ENCODE measurements at places on chromosomes 12 and 14.

DNA sequence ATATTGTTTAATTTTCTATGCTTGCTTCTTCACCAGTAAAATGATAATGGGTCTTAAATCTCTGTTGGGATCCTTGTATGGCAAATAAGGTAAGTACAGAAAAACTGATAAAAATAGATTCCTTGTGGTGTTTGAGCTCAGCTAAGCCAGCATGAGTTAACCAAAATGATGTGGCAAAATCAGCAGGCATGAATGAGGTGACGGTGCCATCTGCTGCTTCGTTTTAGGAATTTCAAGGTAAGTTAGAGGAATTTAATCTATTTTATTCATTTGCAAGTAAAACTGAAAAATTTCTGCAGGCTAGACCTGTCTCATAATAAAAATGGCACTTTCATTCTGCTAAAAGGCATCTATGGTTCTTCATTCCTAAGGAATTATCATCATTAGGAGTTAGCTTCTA is 10.0 kb upstream of the CLEC7A start:
- DNase-seq = peak; percentile 20

GRCh38 chr12:1777798-1778197 is 42.6 kb upstream of the LRTM2 start:
- DNase-seq = no peak

GRCh38 chr12:46246021-46246700 is 22.7 kb downstream of the SLC38A1 start:
- no peak for DNase-seq

- peak; percentile 100 for DNase-seq
Observed at GRCh38 chr12:31325877-31326631, at the start of gene SINHCAF. Gene SINHCAF (minus strand): TSS chr12:31326150. CDS start chr12:31298204, 27,946 bp downstream.

GRCh38 chr14:57008534-57008933 is 198.3 kb upstream of the OTX2 start:
- no peak for DNase-seq

DNA sequence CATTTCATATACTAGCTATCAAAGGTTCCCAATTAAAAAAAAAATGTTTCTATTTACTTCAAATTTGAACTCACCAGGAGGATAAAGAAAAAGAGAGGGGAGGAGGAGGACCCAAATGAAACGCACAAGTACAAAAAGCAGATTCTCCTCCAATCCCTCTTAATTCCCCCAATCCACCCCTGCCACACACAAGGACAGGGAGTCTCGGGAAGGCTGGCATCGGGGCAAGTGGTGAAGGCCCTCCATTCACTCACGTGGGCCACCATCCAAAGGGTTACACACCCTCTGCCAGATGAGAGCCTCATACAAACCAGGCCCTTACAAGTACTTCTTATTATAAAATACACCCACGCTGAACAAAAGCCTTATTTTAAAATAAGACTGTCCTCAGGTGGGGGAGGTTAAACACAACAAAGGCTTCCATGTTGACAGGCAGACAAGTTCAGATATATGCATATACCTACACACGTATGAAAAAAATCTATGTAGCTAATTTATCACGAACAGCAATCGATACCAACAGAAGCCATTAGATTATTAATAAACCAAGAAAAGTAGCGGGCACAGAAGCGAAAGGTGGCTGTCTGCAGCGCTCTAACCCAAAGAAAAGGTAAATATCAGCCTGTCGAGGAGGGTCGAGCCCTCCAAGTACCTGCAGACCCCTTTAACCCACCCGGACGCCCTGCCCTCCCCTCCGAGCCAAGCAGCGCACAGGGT is 1.5 kb downstream of the ATP2B1 start:
- no peak for DNase-seq

DNA sequence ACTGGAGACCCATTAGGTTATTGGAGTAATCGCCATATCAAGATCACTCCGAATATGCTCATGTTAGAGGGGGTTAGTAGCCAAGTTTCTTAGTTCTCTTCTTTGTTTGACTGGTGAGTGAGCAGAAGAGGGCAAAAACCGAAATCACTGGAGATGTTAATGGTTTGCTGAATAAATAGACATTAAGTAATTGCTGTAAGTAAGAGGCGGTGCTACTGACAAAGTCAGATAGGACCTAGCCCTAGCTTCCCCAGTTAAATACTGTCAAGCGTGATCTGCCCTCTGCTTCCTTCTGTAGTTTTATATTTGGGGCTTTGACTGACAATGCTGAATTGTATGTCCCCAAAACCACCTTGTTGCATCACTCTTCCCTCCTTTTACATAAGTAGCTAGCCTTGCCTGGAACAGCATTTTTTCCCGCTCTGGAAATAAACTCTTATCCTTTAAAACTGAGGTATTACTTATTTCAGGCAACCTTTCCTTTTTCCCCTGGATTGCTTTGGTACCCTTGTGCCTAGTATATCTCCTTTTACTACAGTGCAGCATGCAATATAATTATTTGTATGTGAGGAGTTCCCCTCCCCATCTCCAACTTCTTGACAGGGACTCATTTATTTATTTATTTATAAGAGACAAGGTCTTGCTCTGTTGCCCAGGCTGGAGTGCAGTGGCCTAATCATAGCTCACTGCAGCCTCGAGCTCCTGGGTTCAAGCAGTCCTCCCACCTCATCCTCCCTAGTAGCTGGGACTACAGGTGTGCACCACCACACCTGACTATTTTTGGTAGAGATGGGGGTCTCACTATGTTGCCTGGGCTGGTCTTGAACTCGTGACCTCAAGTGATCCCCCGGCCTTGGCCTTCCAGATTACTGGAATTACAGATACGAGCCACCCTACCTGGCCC is 1.4 kb downstream of the SNRPF start:
- no peak for DNase-seq

- DNase-seq = no peak
Observed at GRCh38 chr12:14471497-14471896, 96.2 kb downstream of the PLBD1 start.

- no peak for DNase-seq
Observed at GRCh38 chr14:106803379-106803778, 1277.0 kb downstream of the TMEM121 start.

- DNase-seq = no peak
Observed at GRCh38 chr14:76755610-76756370, 5.5 kb upstream of the VASH1 start.

DNA sequence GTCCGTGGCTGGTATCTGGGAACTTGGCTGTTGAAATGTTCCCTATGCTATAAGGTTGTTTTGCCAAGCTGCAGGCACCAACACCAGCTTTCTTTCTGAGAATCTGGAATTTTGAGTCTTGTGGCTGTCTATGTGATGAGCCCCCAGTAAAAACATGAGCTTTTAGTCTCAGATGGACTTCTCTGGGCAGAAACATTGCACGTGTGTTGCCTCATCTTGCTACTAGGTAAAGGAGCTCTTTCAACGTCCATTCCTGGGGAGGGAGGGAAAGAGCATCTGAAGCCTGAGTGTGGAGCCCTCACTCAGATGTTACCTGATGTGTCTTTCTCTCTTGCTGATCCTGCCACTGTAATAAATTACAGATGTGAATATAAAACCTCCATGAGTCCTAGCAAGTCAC is 183.8 kb upstream of the LHX5 start:
- no peak for DNase-seq

DNA sequence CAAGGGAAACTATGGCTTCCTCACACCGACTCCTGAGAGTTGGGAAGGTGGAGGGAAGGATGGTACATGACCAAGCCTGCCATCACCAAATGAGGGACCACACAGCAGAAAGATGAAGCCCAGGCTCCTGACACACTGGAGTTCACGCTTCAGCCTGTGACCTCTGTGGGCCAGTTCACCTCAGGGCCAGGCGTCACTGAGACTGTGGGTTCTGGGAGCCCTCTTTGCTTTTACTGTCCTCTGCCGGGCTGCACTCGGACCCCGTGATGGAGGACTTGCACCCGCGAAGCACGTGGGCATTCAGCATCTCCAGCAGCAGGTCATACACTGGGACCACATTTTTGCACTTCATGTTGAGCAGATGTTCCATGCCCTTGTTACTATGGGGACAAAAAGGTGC is 61.2 kb downstream of the ESR2 start:
- no peak for DNase-seq

DNA sequence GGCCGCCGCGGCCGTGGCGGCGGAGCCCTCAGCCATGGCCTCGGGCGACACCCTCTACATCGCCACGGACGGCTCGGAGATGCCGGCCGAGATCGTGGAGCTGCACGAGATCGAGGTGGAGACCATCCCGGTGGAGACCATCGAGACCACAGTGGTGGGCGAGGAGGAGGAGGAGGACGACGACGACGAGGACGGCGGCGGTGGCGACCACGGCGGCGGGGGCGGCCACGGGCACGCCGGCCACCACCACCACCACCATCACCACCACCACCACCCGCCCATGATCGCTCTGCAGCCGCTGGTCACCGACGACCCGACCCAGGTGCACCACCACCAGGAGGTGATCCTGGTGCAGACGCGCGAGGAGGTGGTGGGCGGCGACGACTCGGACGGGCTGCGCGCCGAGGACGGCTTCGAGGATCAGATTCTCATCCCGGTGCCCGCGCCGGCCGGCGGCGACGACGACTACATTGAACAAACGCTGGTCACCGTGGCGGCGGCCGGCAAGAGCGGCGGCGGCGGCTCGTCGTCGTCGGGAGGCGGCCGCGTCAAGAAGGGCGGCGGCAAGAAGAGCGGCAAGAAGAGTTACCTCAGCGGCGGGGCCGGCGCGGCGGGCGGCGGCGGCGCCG is 381 bp downstream of the YY1 start:
- no peak for DNase-seq

- no peak for DNase-seq
Observed at GRCh38 chr12:127393896-127394295, 873.1 kb upstream of the TMEM132C start.

DNA sequence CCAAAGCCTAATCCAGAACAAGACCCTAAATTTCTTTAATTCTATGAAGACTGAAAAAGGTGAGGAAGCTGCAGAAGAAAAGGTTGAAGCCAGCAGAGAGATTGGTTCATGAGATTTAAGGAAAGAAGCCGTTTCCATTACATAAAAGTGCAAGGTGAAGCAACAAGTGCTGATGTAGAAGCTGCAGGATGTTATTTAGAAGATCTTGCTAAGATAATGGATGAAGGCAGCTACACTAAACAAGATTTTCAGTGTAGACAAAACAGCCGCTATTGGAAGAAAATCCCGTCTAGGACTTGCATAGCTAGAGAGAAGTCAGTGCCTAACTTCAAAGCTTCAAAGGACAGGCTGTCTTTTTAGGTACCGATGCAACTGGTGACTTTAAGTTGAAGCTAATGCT is 65.4 kb upstream of the AMIGO2 start:
- no peak for DNase-seq

DNA sequence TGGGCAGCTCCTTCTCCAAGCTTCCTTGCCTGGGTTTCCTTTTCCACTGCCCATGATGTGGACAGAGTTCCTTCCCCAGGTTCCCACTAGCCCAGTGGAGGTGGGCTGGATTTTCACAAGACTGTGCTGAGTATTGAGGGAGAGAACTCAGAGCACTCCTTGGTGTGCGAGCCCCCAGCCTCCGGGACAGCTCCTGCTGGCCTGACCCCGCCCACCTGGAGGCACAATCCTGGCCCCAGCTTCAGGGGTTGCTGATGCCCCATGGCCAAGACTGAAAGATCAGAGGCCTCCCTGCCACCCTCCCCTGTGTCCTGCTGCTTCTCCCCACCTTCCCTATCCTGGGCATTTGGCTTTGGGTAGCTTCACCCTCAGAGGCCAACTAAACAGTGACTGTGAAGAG is 7.7 kb downstream of the KCNH3 start:
- DNase-seq = no peak
